ENCODE measurements at places on chromosomes 7 and 10. TPM values are rescaled to one million over a fixed set of nuclear protein-coding genes. Genes with fewer than 3 reads are reported as not detected.

ZNF804B gene
- total RNA-seq, result not detected

HMX3 gene
- total RNA-seq, result not detected

- no peak for DNase-seq
Observed at GRCh38 chr7:81244224-81244623, 325.4 kb upstream of the SEMA3C start.

GRCh38 chr10:132970641-132971438 is 28.5 kb upstream of the CFAP46 start:
- DNase-seq, result no peak

GRCh38 chr10:97060441-97061084 is 125.2 kb downstream of the SLIT1 start:
- DNase-seq, result no peak

GRCh38 chr7:134660961-134661376 is 14.3 kb downstream of the BPGM start:
- no peak for DNase-seq

DNA sequence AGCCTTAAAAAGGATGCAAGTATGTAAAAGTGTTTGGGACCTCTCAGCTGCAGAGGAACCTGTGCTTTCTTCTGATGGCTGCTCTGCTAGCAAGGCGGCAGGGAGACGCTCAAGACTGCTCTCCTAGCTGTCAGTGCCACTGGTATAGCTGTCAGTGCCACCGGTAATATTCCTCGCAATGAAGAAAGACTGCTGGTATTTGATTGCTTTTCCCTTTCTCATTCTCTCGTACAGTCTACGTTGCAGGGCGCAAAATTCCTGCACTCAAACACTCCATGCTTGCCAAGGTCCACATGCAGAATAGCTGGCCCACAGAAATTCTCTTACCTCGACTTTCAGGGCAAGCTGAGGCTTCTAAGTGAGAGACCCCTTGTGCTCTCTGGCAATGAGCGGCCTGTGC is 432.6 kb upstream of the KLF6 start:
- no peak for DNase-seq

DNA sequence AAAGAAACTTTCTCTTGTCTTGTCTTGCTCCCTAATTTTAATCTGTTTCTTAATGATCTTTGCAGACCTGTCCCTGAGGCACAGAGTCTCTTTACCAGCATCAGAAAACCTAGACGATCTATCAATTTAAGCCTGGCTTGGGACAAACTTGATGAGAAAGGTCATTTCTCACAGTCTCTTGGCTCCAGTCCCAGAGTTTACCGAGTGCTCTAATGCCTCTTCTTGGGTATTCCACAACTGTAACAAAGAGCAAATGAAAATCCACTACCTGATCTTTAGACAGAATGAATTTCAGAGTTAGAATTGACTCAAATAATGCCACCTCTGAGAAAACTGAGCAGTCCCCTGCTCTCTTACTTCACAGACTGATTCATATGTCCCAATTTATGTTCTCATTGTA is 106.4 kb upstream of the DNAJB12 start:
- DNase-seq, result no peak

DNA sequence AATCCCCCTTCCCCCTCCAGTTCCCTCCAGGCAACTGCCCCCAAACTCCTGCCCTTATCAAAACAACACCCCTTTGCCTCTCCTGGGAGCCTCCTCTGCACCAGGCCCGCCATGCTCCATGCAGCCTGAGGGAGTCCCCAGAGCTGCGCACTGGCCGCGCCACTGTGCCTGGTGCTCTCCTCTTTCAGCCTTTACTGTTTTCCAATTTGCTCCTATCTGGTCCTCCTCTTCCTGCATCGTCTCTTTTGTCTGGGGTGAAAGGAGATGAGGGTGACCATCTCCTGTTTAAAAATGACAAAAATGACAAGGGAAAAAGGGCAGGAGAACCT is 165.8 kb upstream of the ADCY1 start:
- DNase-seq, result no peak
